ENCODE measurements at places on chromosomes 2 and 18.

GRCh38 chr2:135029481-135030134 lies 17.6 kb downstream of the MAP3K19 start:
- no peak for ATAC-seq

- no peak for ATAC-seq
These were observed 22.2 kb upstream of the SOS1 start for GRCh38 chr2:39142904-39143605.

- no peak for ATAC-seq
These were observed 18.8 kb downstream of the TMEM185B start for GRCh38 chr2:120204417-120204816.

DNA sequence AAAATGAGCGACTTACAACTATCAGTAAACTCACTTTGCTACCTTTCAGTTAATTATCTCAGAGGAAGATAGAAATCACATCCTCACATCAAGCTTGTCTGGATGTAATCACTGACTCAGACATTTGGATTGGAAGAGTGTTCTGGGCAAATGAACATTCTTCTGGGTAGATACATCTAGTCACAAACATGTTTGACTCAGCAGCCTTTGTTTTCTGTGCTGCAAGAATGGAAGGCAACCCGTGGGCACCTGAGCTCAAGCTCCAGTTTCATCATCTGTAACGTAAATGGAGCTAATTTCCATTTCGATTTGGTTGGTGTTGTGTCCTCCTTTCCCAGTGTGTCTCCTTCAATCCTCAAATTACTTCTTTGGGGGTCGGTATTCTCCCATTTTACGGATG lies 58.5 kb downstream of the ACAA2 start:
- ATAC-seq, result no peak

DNA sequence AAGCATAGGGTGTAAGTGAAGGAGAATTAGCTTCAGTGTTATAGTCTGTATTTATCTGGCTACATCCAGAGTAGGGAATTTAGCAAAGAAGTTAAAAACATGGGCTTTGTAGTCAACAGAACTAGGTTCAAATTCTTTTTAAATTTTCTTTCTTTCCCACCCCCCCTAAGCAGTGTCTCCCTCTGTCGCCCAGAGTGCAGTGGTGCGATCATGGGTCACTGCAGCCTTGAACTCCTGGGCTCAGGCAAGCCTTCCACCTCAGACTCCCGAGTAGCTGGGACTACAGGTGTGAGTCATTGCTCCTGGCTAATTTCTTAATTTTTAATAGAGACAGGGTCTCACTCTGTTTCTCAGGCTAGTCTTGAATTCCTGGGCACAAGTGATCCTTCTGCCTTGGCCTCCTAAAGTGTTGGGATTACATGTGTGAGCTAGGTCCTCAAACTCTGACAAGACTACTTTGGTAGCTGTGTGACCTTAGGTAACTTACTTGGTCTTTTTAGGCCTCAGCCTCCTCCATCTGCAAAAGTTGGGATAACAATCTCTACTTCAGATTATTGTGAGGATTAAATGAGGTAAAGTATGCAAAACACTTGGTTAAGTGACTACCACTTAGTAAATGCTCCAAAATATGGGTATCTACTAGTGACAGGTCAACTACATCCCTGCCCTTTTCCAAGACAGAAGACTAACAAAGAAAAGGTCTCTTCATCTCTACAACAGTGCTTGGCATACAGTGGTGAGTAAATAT lies 17.8 kb downstream of the DOK1 start:
- no peak for ATAC-seq

GRCh38 chr2:96877631-96878092 lies 7.8 kb upstream of the SEMA4C start:
- ATAC-seq, result no peak

- ATAC-seq, result no peak
These were observed 1.2 kb upstream of the CDK5R2 start for GRCh38 chr2:218958276-218958675.
